ENCODE measurements at places on chromosomes 3 and 15. TPM values are rescaled to one million over a fixed set of nuclear protein-coding genes. Genes with fewer than 3 reads are reported as not detected.

MORC1 gene
- polyA plus RNA-seq: not detected

SEMA3F gene
- 14.7 TPM for polyA plus RNA-seq

TAGLN3 gene
- 2.2 TPM for polyA plus RNA-seq

SKOR1 gene
- 0.02 TPM for polyA plus RNA-seq

TNFAIP8L3 gene
- polyA plus RNA-seq: 0.30 TPM

MASP1 gene
- polyA plus RNA-seq: 80.7 TPM

RBP2 gene
- not detected for polyA plus RNA-seq

SLC38A3 gene
- 0.11 TPM for polyA plus RNA-seq

KCNH8 gene
- not detected for polyA plus RNA-seq

ACP3 gene
- 0.71 TPM for polyA plus RNA-seq

CLDN11 gene
- polyA plus RNA-seq: 445 TPM

LNP1 gene
- 3.3 TPM for polyA plus RNA-seq

GPR87 gene
- polyA plus RNA-seq: not detected

RNF168 gene
- polyA plus RNA-seq: 4.1 TPM

TRH gene
- not detected for polyA plus RNA-seq

TM4SF4 gene
- polyA plus RNA-seq: 0.29 TPM

APPL1 gene
- 16.9 TPM for polyA plus RNA-seq

RHOV gene
- polyA plus RNA-seq: 0.04 TPM

COL6A5 gene
- not detected for polyA plus RNA-seq

TF gene
- 0.07 TPM for polyA plus RNA-seq

BBS4 gene
- 25.7 TPM for polyA plus RNA-seq

SLC35G2 gene
- polyA plus RNA-seq: 13.3 TPM

LRTM1 gene
- polyA plus RNA-seq: not detected

CSPG5 gene
- polyA plus RNA-seq: not detected

SOX14 gene
- not detected for polyA plus RNA-seq

TICRR gene
- 1.3 TPM for polyA plus RNA-seq

STRIT1 gene
- polyA plus RNA-seq: not detected

SORD gene
- 33.9 TPM for polyA plus RNA-seq

POPDC2 gene
- 0.38 TPM for polyA plus RNA-seq

VEPH1 gene
- 36.4 TPM for polyA plus RNA-seq

LRRC31 gene
- polyA plus RNA-seq: not detected

LRRC49 gene
- polyA plus RNA-seq: 22.9 TPM

GP5 gene
- polyA plus RNA-seq: 0.10 TPM

GOLGA6A gene
- polyA plus RNA-seq: not detected

FBXW12 gene
- polyA plus RNA-seq: not detected

OR5K2 gene
- not detected for polyA plus RNA-seq

LRRIQ4 gene
- not detected for polyA plus RNA-seq

NANOGP8 gene
- polyA plus RNA-seq: 0.15 TPM

PP2D1 gene
- polyA plus RNA-seq: not detected

GRM2 gene
- not detected for polyA plus RNA-seq

TBL1XR1 gene
- 207 TPM for polyA plus RNA-seq

ONECUT1 gene
- polyA plus RNA-seq: not detected

TEX264 gene
- 49.9 TPM for polyA plus RNA-seq

ZNF639 gene
- 17.6 TPM for polyA plus RNA-seq

INSYN1 gene
- polyA plus RNA-seq: 0.29 TPM

DCUN1D1 gene
- 34.8 TPM for polyA plus RNA-seq

EPHB3 gene
- 1.9 TPM for polyA plus RNA-seq
